ENCODE measurements at places on chromosomes 4 and X. TPM values are rescaled to one million over a fixed set of nuclear protein-coding genes. Genes with fewer than 3 reads are reported as not detected.

CLIC2 gene
- total RNA-seq = 55.8 TPM

NAP1L2 gene
- total RNA-seq = 13.4 TPM

MAGEB10 gene
- total RNA-seq = not detected

RNF150 gene
- 10.2 TPM for total RNA-seq

ANKRD17 gene
- total RNA-seq = 70.6 TPM

POF1B gene
- 4.7 TPM for total RNA-seq

ENOX2 gene
- total RNA-seq = 11.8 TPM

WAS gene
- total RNA-seq = 4.5 TPM

RPL39 gene
- 1,880 TPM for total RNA-seq

PAGE4 gene
- total RNA-seq = not detected

ETDB gene
- not detected for total RNA-seq

HSFX1 gene
- 0.54 TPM for total RNA-seq

TCEAL6 gene
- not detected for total RNA-seq

GRCh38 chr4:1723131-1723801, 1.9 kb downstream of the TACC3 start:
- no peaks in the 10 kb centered on the region for H3K27me3 ChIP-seq
- peaks cover 47% of the 10 kb centered on the region for H3K4me1 ChIP-seq

- no peaks in the 10 kb centered on the region for H3K27me3 ChIP-seq
- no peak for DNase-seq
- H3K27ac ChIP-seq = no peak overlapping the region
- no peak overlapping the region for H3K4me3 ChIP-seq
Observed at GRCh38 chr4:5877392-5877791, 15.5 kb downstream of the CRMP1 start.

GRCh38 chr4:124331781-124332180, 380.8 kb downstream of the ANKRD50 start:
- no peak overlapping the region for H3K27ac ChIP-seq
- no peaks in the 10 kb centered on the region for H3K36me3 ChIP-seq
- H3K4me3 ChIP-seq = no peak overlapping the region
- no peaks in the 10 kb centered on the region for H3K27me3 ChIP-seq
- no peak for DNase-seq

GRCh38 chr4:54233697-54234496, 4.8 kb downstream of the PDGFRA start:
- peaks cover 46% of the 10 kb centered on the region for H3K4me1 ChIP-seq
- DNase-seq = peak; percentile 73
- peak overlapping the region; percentile 49 for H3K27ac ChIP-seq

DNA sequence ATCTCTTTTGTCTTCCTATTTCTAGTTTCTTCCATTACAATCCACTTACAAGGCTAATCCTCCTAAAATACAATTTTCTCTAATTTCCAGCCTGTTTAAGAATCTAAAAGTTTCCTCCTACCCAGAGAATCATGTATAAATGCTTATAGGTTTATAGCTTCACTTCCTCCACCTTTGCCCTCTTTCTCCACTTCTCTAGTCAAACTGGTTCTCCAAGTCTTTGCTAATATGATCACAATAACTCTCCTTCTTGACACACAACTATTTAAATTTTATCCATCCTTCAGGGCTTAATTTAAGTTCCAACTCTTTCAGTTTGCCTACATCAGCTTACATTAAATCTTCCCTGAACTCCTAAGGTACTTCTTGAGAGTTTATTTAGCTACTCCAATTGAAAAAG, 69.2 kb downstream of the RPS6KA6 start:
- no peak overlapping the region for H3K27ac ChIP-seq
- no peak for DNase-seq
- H3K36me3 ChIP-seq = no peaks in the 10 kb centered on the region
- H3K4me3 ChIP-seq = no peak overlapping the region
- H3K27me3 ChIP-seq = no peaks in the 10 kb centered on the region
- no peaks in the 10 kb centered on the region for H3K4me1 ChIP-seq

GRCh38 chrX:139844884-139845283, 88.0 kb downstream of the ATP11C start:
- H3K4me1 ChIP-seq = peaks cover 8% of the 10 kb centered on the region
- DNase-seq = no peak
- H3K27me3 ChIP-seq = no peaks in the 10 kb centered on the region
- no peaks in the 10 kb centered on the region for H3K36me3 ChIP-seq
- no peak overlapping the region for H3K4me3 ChIP-seq

GRCh38 chrX:70124678-70125077, 8.6 kb upstream of the IGBP1 start:
- H3K4me3 ChIP-seq = no peak overlapping the region
- peaks cover 1% of the 10 kb centered on the region for H3K27me3 ChIP-seq
- H3K36me3 ChIP-seq = no peaks in the 10 kb centered on the region
- no peaks in the 10 kb centered on the region for H3K4me1 ChIP-seq
- H3K27ac ChIP-seq = no peak overlapping the region
- no peak for DNase-seq

DNA sequence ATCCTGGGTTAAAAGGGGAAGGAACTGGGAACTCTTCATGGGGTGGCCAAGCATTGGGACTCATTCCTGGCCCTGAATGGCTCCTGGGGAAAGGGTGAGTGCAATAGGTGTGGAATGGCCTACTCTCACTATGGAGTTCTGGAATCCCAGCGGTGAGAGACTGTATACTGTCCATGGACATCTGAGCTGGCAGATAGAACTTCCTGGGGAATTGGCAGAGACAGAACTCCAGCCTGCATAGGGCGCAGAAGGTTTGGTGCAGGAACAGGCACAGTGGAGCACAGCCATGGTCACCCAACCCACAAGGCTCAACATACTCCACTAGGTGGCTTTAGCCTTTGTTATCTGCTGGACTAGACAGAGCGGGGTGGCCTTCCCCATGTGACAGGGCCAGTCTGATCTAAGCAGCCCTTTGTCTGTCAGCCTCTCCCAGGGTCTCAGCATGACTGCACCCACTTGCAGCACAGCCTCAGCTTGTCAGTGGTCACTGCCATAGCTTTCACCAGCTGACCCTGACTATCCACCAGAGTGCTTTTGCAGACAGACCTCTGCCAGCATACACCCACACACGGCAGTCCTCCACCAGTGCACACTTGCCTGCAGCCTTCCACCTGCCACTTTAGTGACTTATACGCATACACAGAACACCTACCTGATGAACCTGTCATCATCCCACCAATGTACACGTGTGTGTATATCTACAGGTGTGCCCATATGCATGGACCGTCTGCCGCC, 48.4 kb downstream of the TECRL start:
- no peaks in the 10 kb centered on the region for H3K27me3 ChIP-seq
- H3K4me3 ChIP-seq = no peak overlapping the region
- no peaks in the 10 kb centered on the region for H3K36me3 ChIP-seq
- DNase-seq = no peak
- H3K4me1 ChIP-seq = no peaks in the 10 kb centered on the region

- H3K27ac ChIP-seq = no peak overlapping the region
- no peaks in the 10 kb centered on the region for H3K36me3 ChIP-seq
- no peaks in the 10 kb centered on the region for H3K27me3 ChIP-seq
- H3K4me3 ChIP-seq = no peak overlapping the region
- no peak for DNase-seq
Observed at GRCh38 chr4:180560896-180561295, 1682.3 kb upstream of the TENM3 start.

- H3K4me1 ChIP-seq = no peaks in the 10 kb centered on the region
- no peaks in the 10 kb centered on the region for H3K36me3 ChIP-seq
- DNase-seq = no peak
- no peak overlapping the region for H3K4me3 ChIP-seq
Observed at GRCh38 chrX:75781611-75782010, 3.4 kb downstream of the MAGEE2 start.

- no peak overlapping the region for H3K4me3 ChIP-seq
- no peaks in the 10 kb centered on the region for H3K36me3 ChIP-seq
- no peak for DNase-seq
Observed at GRCh38 chrX:133054761-133055405, 42.0 kb downstream of the USP26 start.

DNA sequence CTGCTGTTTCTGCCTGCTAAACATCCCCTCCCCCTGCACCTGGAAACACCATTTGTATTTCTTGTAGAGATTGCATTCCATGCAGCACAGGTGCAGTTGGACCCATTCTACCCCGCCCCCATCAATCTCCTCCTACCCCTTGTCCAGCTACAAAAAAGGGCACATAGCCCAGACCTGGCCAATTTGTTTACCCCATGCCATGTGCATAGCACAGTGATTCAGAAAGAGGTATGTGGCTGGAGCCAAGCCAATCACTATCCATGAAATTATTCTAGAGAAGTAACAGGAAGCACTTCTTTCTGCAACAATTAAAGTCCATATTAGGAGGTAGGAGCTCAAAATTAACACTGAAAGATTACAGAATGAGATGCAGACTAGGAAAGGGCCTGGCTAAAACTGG, 20.2 kb upstream of the TMEM184C start:
- peak; percentile 87 for DNase-seq
- no peaks in the 10 kb centered on the region for H3K36me3 ChIP-seq
- no peaks in the 10 kb centered on the region for H3K27me3 ChIP-seq
- H3K4me1 ChIP-seq = peaks cover 29% of the 10 kb centered on the region
- H3K27ac ChIP-seq = peak overlapping the region; percentile 81

DNA sequence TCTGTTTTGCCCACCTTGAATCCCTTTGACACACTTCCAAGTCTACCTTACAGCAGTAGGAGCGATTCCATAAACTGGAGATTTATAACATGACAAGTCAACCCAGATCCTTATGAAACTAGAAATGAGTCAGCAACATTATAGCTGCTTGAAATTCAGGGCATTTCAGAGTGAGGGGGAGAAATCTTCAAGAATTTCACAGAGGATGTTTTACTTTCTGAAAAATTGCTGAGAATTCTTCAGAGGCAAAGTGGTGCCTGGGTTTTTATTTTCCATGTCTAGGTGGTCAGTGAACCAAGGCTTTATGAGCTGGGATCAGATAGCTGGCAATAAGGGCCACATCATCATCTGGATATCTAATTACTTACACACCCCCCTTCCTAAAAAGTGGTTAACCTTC, 119.8 kb downstream of the PPARGC1A start:
- no peaks in the 10 kb centered on the region for H3K27me3 ChIP-seq
- H3K27ac ChIP-seq = no peak overlapping the region
- no peaks in the 10 kb centered on the region for H3K4me1 ChIP-seq
- no peak overlapping the region for H3K4me3 ChIP-seq
- DNase-seq = no peak

- H3K36me3 ChIP-seq = no peaks in the 10 kb centered on the region
- no peak overlapping the region for H3K27ac ChIP-seq
Observed at GRCh38 chr4:171812333-171812664, 905 bp upstream of the GALNTL6 start.

GRCh38 chrX:2162695-2163094, 338.1 kb downstream of the DHRSX start:
- no peaks in the 10 kb centered on the region for H3K4me1 ChIP-seq
- H3K27me3 ChIP-seq = no peaks in the 10 kb centered on the region
- H3K4me3 ChIP-seq = no peak overlapping the region

DNA sequence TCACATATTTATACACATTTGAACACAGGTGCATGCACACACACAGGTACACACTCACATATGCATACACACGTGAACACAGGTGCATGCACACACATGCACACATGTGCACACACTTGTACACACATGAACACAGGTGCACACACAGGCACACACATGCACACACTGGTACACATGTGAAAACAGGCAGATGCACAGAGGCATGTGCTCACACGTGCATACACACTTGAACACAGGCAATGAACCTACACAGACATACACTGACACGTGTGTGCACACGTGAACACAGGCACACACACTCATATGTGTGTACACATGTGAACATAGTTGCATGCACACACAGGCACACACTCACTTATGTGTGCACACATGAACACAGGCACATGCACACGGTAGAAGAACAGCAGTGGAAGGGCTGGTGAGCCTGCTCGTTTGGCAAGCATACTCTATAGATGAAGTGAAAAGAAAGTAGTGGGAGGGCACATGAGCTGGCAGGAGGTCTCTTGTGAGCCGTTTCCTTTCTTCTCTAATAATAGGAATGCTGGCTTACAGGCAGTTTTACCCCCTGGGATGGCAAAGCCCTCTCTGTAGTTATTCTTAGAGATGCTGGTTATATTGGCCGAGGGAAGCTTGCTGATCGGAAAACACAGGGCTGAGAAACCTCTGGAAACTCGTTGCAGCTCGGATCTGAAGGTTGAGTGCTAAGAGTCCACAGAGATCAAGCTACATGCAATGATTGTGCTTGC, 279.6 kb upstream of the CLNK start:
- H3K27me3 ChIP-seq = no peaks in the 10 kb centered on the region
- no peaks in the 10 kb centered on the region for H3K36me3 ChIP-seq
- H3K27ac ChIP-seq = no peak overlapping the region
- no peaks in the 10 kb centered on the region for H3K4me1 ChIP-seq

DNA sequence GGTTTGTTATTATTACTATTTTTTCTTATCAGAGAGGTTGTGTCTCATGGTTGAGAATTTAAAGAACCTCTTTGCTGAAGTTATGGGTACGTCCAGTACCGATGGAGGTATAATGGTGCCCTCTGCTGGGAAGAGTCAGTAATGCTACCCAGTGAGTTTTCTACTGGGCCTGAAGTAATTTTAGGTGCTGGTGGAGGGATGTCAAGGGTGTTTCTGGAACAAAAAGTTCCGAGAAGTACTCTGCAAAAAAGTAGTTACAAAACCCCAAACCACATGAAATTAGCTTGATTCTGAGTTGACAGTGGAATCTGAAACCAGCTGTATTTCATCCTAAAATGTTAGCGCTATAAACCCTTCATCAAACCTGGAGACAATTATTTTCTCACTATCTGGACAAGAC, 102.5 kb upstream of the MID1 start:
- H3K4me3 ChIP-seq = no peak overlapping the region
- H3K4me1 ChIP-seq = no peaks in the 10 kb centered on the region
- H3K36me3 ChIP-seq = no peaks in the 10 kb centered on the region
- no peaks in the 10 kb centered on the region for H3K27me3 ChIP-seq
- H3K27ac ChIP-seq = no peak overlapping the region

DNA sequence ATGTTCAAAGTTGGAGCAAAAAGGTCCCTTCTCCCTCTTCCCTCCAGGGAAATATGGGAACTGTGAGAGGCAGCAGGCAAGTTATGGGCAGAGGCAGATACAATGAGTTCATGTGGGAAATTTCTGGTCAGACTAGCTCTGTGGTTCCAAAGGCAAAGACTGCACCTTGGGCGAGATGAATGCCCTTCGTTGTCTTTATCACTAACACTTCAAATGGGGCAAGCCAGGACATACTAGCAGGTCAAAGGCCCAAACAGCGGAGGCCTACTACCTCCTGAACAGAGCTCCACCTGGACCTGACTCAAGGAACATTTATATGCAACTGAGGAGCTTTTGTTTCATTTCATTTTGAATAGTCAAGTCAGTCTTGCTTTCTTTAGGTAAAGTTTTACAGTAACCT, 29.0 kb downstream of the SRPX2 start:
- no peaks in the 10 kb centered on the region for H3K4me1 ChIP-seq
- no peak overlapping the region for H3K4me3 ChIP-seq

- H3K4me3 ChIP-seq = no peak overlapping the region
- no peaks in the 10 kb centered on the region for H3K4me1 ChIP-seq
- H3K27me3 ChIP-seq = no peaks in the 10 kb centered on the region
- H3K36me3 ChIP-seq = no peaks in the 10 kb centered on the region
Observed at GRCh38 chr4:21248331-21248730, 548.1 kb downstream of the PACRGL start.

DNA sequence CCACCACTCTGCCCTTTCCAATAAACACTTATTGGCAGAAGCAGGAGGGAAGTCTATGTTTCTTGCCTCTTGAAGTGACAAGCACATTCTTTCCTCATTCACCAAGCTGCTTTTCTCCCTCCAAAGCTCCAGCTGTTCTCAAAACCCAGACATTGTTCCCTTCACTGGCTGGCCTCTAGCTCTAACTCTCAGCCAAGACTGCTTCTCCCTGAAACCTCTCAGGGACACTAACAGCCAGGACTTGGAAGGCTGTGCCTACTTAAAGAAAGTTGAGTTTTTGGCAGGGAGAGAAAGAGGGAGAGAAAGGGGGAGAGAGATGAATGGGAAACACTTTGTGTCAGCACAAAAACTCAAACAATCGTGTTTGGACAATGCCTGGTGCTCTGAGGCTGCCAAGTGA, 99.5 kb downstream of the COX18 start:
- no peak overlapping the region for H3K4me3 ChIP-seq
- no peaks in the 10 kb centered on the region for H3K36me3 ChIP-seq
- H3K27ac ChIP-seq = peak overlapping the region; percentile 48
- peak; percentile 69 for DNase-seq
